Ovary (tissue), 10 donors: ENCODE measurements at places on chromosomes 7 and 10. TPM values are rescaled to one million over a fixed set of nuclear protein-coding genes. Genes with fewer than 3 reads are reported as not detected.

The MSMB gene
- not detected for total RNA-seq

The SCRN1 gene
- 63.9 TPM for total RNA-seq

The H2BK1 gene
- 1.0 TPM for total RNA-seq

The STYXL1 gene
- 15.7 TPM for total RNA-seq

The ABCB4 gene
- 0.48 TPM for total RNA-seq

GRCh38 chr7:131183611-131184119 is 144.0 kb upstream of the MKLN1 start:
- H3K4me3 ChIP-seq = no peak overlapping the region
- no peaks in the 10 kb centered on the region for H3K36me3 ChIP-seq

DNA sequence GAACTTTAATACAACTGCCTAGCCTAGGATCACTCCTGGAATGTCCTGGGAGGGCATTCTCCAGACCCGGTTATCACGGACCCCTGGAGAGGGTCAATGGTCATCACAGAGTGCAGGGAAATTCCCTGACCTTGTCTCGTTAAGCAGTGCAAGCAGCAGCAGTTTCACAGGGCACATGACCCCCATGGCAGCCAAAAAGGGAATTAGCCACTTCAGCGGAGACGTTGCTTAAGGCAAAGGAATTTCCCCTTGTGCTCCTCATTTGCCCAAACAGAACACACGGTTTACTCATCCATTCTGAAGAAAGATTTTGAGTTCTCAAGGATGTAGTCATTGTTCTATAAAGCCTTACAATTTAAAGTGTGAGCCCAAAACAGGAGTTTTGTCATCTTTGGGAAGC is 260.3 kb downstream of the SNX13 start:
- H3K27me3 ChIP-seq = no peaks in the 10 kb centered on the region
- H3K27ac ChIP-seq = no peak overlapping the region
- H3K4me3 ChIP-seq = no peak overlapping the region
- peaks cover 2% of the 10 kb centered on the region for H3K4me1 ChIP-seq

GRCh38 chr10:101452176-101452575 is 98.2 kb downstream of the BTRC start:
- H3K36me3 ChIP-seq = no peaks in the 10 kb centered on the region
- H3K4me3 ChIP-seq = no peak overlapping the region
- no peak overlapping the region for H3K27ac ChIP-seq
- no peaks in the 10 kb centered on the region for H3K4me1 ChIP-seq
- no peaks in the 10 kb centered on the region for H3K27me3 ChIP-seq

- no peak overlapping the region for H3K4me3 ChIP-seq
- H3K27ac ChIP-seq = no peak overlapping the region
- H3K36me3 ChIP-seq = no peaks in the 10 kb centered on the region
- DNase-seq = no peak
Measured at GRCh38 chr10:105025092-105025491, 384.0 kb downstream of the SORCS3 start.
